GM03348 (cell line): ENCODE measurements at places on chromosomes 3 and 15.

DNA sequence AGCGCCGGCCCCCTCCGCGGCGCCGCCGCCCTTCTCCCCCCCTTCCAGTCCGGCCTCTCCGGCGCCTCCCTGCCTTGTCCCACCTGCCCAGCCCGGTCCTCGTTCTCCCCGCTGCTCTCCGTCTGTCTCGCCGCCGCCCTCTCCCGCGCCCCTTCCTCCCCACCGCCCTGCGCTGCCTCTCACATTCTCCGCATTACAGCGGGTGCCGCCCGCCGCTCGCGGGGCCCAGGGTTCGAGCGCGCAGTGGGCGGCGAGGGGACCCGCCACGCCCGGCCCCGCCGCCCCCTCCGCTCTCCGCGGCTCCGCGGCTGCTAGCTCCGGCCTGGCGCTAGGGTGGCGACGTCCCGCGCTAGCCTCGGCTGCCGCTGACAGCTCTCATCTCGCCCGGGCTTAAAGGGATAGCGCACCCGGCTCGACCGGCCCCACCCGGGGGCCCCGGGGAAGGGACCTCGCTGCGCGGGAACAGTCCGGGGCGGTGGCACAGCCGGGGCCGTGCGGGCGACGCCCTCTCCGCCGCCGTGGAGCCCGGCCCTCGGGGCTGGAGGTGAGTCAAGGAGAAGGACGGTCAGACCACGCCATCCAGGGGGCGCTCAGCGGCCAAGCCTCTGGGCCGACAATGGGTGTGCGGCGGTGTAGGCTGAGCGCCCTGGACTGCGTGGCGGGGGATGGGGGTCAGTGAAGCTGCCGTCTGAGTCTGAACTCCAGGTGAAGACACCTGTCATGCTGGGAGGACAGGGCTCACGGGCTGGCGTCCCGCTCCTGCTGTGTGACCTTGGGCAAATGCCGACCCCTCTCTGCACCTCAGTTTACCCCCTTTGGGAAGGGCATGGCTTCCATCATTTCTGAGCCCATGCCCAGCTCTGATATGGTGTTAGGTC, 187.4 kb upstream of the LINGO1 start:
- peak; percentile 37 for DNase-seq

DNA sequence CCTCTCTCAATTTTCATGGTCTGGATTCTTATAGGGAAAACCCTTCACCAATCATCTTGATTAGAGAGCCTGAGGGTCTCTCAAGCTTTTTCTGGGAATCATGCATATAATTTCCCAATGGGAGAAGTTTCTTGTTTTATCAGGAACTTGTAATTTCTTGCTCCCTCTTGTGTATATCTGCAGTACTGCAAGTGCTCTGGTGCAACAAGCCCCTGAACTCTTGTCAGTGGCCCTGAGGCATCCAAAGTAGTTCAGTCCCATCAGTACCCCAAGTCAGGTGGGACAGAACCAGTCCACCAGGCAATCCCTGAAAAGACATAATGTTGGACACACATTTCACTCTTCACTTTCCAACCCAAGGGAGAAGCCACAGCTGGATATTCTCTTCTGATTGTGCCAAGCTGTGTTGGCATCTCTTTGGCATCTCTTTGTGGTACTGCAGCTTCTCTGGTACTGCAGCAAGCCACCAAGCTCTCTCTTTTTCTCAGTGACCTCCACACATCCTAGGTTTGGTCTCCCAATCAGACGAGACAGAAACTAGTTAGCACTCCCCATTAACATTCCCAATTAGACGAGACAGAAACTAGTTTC, 214.5 kb downstream of the ZIC4 start:
- DNase-seq = peak; percentile 29

GRCh38 chr3:130354430-130354829, 9.0 kb downstream of the COL6A5 start:
- DNase-seq = no peak

- no peak for DNase-seq
These were observed 290.5 kb upstream of the VEPH1 start for GRCh38 chr3:157793745-157794144.

GRCh38 chr3:184291738-184292445, 7.1 kb upstream of the PSMD2 start:
- no peak for DNase-seq

DNA sequence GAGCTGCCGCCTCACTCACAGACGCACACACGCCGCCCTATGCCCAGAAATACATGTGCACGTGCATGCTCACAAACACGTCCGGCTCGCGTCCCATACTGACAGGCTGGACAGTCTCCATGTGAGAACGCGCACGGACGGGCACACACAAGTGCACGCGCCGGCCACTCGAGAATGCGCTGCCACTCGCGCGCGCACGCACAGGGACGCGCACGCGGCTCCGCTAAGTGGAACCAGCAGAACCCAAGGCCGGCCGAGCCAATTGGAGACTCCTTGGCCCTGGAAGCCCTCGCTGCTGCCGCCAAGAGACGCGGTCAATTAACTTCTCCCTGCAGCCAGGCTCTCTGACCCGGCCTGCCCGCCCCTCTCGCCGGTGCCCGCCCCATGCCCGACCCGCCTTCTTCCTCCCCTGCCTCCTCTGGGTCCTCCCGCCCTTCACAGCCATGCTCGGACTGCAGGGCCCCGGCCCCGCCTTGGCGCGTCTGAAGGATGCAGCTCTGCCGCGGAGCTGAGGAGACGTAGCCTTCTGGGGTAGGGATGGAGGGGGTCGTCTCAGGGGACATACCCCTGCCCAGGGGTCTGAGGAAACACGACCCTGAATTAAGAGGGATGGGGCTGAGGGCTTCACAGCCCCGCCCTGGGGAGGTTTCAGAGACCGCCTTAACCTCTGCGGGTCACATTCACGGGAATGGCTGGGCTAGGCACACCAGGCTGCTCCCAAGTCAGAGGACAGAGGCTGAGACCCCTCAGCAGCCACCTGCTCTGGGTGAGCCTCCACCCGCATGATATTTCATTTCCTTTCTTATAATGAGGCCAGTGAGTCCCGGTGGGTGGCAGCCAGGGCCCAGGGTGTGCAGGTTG, 15.0 kb downstream of the PTH1R start:
- peak; percentile 82 for DNase-seq

- DNase-seq = no peak
These were observed 23.6 kb downstream of the FAH start for GRCh38 chr15:80176443-80176842.

DNA sequence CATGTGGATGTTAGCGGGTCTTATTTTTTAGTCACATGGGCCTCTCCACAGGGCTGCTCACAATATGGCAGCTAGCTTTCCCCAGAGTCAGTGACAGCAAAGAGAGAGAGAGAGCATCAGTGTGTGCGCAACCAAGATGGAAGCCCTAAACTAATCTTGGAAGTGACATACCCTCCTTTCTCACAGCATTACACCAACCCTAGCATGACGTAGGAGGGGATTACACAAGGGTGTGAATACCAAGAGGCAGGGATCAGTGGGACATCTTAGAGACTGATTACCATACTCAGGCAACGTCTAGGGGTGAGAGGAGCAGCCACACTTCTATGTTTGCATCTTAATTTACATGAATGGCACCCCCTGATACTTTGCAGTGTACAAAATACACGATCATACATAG, 3.5 kb upstream of the UBE2E2 start:
- no peak for DNase-seq

GRCh38 chr3:117141812-117142211, 432.2 kb downstream of the TUSC7 start:
- DNase-seq = no peak

- peak; percentile 63 for DNase-seq
These were observed 45.4 kb upstream of the RAD18 start for GRCh38 chr3:9008550-9009255.

DNA sequence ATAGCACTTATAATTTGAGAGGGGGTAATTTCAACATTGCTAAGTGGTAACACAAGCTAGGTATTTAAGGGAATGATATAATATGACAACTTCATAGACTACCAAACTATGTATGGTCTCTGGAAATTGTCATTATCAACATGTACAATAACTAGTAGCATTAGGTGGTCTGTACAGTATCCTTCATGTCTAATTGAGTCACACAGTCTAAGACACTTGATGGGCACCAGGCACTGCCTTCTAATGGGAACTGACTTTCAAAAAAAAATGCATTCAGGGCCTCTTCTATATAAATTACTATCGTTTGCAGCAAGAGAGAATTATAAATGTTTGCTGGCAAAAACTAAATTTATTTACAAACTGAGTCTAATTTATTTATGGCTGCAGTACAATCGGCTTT, 271.8 kb downstream of the MECOM start:
- DNase-seq = no peak

DNA sequence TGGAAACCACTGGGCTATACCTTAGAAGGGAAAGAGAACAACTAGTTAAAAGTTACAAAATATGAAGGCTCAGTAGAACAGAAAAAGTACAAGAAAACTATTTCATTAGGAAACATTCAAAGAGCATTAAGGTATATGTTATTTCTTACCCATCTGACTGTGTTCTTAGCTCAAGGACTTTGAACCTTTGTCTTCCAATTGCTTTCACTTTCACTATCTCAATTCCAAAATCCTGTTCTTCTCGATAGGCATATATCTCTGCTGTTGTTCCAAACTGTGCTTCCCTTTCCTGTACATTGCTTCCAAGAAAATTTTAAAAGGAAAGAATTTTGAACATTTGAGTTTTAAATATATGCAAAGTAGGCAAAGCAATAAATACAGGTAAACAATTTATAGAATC, 6.9 kb downstream of the CRBN start:
- no peak for DNase-seq

GRCh38 chr3:18445401-18446148, 20.4 kb upstream of the SATB1 start:
- peak; percentile 9 for DNase-seq

DNA sequence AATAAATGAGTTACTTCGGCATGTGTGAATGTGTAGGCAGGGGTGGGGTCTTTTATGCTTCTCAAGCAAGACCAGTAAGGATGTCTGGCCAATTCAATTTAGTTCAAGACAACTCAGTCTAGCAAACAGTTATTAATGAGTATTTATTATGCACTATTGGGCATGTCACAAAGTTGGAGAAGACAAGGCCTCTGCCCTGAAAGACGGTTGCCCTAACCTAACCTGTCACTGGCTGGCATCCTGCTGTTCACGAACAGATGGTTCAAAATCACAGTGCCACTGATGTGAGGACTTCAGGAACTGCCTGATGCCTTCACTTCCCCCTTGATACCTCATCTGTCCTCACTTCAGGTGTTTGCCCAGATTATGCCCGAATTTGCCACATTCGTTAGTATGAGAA, 217.8 kb downstream of the SOX2 start:
- DNase-seq = no peak

DNA sequence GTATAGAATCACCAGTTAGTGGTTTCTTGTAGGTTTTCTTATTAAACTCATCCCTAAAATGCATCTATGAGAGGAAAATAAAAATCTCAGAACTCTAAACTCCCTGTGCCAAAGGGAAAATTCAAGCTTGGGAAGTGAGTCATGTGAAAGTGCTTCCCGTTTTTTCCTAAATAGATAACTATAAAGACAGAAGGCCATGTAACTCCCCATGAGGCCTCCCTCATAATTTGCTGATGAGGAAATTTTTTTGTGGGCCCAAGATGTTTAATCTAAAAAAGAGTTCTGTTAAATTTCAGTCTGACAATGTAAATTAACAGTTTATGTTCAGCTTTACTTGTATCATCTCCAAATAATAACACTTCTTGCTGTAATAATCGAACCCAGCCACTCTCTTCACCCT, 1273.9 kb downstream of the OTOL1 start:
- DNase-seq = no peak

GRCh38 chr3:113404637-113405036, 36.7 kb downstream of the CFAP44 start:
- no peak for DNase-seq

DNA sequence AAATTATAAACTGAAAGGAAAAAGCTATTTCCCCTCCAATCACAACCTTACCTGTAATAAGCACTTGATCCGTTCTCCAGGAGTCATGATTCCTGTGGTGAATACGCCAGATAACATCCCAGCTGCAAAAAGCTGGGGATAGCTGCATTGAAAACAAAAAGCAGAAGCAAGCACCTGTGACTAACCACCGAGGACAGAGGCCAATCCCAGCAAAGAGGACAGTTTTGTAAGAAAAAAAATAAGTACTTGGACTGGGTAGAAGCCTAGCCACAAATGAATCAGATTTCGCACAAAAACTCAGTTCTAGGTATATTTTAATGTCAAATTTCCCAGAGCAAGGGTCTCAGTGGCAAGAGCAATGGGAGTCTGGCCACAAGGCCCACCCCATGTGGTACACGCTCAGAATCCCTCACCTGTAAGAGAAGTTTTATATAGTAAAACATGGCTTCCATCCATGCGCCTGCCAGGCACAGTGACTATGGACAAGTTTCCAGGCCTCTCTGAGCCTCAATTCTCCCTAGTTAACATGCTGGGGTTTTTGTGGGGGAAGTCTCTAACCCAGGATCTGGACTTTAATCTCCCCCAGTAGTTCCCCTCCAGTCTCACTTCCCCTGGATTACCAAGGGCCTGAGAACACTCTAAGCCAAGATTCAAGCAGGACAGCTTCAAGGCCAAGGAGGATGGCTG, 19.2 kb downstream of the SLC25A20 start:
- no peak for DNase-seq

GRCh38 chr3:194787072-194787471, 101.4 kb downstream of the FAM43A start:
- DNase-seq = no peak

GRCh38 chr3:119456469-119456868, 6.9 kb downstream of the TMEM39A start:
- no peak for DNase-seq

GRCh38 chr15:34942363-34942762, 27.2 kb downstream of the AQR start:
- DNase-seq = no peak

GRCh38 chr15:28094732-28095521, 4.2 kb downstream of the OCA2 start:
- DNase-seq = no peak

GRCh38 chr3:157103280-157103679, 56.7 kb downstream of the CCNL1 start:
- no peak for DNase-seq

DNA sequence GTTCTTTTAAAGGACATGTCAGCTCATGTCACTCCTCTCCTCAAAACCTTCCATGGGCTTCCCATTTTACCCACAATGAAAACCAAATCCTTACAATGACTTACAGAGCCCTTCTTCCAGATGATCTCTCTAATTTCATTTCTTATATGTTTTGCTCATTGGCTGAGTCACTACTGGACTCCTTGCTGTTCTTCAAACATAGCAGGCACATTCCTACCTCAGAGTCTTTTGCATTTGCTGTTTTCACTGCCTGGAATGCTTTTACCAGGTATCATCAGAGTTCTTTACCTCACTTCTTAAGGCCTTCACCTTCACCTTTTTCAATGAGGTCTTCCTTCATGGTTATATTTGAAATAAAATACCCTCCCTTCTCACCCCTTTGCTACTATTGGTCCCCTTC, 57.3 kb downstream of the NECTIN3 start:
- DNase-seq = no peak

DNA sequence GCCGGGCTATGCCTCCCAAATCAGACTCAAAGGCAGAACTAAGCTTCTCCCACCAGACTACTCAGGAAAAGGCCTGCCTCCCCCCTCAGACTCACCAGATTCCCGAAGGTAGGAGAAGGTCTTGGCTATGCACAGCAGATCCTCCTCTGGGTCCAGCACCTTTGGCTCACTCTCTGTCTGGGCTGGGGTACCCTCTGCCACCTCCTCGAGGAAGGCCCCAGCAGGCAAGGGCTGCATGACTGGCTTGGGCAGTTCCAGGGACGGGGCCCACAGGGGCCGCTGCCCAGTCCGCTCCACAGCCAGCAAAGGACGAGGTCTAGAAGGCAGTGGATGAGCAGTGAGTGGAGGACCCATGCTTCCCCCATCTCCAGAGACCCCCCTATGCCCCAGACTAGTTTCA, 3.3 kb downstream of the CISH start:
- no peak for DNase-seq

- peak; percentile 69 for DNase-seq
These were observed 125.6 kb downstream of the ETFA start for GRCh38 chr15:76185716-76186115.

- DNase-seq = no peak
These were observed 374.1 kb upstream of the RBMS3 start for GRCh38 chr3:28906561-28907310.
